Stromal cell of bone marrow (primary cell): ENCODE measurements at places on chromosomes 2 and 18.

DNA sequence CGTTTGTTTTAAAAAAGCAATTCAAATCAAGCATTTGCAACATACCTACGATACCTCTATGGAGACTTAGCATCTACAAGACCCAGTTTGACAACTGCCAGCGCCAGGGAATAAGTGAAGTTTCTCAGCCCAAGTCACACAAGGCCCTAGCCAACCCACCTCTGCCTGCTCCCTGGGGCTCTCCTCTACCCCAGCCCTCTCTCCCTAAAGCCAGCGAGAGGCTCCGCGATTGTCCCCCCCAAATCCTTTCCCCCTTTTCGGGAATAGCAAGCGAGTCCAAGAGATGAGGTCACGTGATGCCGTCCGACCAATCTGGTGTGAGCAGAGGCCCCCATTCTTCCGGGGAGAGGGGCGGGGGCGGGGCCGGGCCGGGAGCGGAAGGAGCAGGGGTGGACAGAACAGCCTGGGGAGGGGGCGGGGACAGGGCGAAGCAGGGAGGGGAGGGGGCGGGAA is 102.2 kb upstream of the RAB6C start:
- peak; percentile 73 for DNase-seq

DNA sequence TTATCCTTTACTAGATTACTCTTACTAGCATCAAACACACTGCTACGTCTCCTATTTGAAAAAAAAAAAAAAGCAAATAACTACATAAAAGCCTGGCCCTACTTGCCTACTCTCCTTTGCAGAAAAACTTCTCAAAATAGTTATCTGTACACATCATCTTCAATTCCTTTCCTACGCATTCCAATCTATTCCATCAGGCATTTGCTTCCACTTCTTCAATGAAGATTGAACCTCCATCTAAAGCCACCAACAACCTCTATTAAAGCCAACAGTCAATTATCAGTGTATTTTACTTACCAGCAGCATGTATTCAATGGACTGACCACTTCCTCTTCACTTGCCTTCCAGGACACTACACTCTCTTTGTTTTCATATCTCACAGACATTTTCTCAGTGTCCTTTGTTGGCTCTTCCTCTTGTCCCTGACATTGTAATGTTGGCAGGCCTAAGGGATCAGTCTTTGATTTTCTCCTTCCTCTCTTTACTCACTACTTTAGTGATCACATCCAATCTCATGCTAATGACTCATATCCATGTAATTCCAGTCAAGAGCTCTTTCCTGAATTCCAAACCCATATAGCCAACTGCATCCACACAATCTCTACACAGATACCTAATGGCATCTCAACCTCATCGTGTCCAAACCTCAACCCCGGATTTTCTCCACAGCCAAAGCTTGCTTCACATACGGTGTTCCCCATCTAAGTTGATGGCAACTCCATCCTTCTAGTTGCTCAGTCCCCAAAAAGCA is 131.3 kb downstream of the CCDC148 start:
- DNase-seq = peak; percentile 18

DNA sequence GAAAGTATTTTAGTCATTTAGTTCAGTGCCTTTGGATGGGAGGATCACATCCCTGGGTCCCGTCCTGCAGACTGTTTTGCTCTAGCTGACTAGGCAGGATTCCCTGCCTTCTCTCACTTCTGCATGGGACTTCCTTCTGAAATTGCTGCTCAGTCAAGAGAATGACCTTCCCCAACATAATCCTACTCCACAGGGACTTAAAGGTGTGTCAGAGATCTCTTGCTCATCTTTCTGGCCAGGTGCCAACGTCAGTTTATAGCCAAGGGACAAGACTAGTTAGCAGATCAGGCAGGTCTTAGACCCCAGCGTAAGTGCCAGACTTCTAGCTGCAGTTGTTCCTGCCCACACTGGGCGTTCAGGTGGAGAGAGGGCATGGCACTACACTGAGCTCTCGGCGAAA is 9.5 kb upstream of the IL1B start:
- no peak for DNase-seq

DNA sequence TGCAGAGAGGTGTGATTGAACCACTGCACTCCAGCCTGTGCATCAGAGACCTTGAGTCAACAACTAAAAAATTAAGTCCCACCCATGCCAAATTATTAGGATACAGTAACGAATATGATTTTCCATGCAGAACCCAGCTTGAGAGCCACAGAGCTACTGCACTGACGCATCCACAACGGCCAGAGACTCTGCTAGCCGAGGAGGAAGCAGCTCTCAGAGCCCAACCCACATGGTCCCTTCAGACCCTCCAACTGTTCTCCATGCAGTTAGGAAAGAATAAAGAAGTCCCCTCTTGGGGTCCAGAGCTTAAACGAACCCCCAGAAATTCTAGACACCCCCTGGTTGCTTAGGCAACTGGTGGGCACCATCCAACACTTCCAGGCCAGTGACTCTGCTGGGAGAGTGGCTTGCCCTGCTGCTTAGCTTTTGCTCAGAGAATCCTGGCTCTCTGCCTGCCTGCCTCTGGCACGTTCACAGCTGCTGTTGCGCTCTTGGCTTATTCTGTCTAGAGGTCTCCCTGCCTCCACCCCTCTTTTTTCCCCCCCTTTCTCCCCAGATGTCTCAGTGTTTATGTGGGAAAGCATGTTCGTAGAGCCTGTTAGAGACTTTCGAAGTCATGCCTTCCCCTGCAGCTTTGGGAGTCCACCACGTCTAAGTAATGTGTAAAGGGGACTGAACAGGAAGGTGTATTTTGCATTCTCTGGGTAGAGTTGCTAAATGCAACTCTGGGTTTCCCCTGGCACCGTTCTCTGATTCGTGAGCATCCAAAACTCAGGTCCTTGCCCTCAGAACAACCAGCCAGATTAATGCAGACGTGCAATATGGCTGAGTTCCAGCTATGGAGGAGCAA is 26.0 kb upstream of the SP3 start:
- DNase-seq = peak; percentile 80

DNA sequence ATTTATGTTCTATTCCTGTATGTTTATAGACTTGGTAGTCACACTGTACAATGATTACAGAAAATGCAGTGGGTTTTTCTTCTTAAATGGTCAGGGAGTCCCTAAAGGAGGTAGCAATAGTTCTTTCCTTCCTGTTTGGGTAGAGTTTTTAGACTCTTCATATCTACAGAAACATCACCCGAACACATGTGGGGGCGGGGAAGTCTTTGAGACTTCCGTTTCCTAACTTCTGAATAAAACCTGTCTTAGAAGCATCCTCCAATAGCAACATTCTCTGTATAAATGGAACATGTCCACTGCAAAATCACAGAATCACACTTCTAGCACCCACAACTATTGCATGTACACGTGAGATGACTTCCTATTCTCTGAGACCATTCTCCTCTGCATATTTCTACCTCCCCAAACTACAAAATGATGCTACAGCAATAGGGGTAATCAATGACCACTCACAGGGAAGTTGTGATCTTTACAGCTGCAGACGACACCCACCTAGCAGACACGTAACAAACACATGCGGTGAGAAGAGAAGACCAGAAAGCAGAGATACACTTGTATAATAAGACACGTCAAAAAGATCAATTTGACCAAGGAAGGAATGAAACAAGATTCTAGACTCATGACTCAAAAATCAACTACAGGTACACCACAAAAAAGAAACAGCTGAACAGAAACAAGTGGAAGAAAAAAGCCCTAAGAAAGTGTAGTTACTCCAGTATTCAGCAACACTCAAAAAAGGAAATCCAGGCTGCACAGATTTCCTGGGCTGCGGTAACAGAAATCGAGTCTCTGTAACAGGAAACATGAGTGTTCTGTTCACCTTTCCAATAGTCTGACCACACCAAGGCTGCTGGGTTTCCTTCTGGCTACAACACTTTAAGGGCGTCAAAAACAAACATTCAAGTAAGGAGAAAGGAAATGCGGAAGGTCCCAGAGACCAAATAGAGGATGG is 120.4 kb downstream of the ZNF516 start:
- DNase-seq = no peak

DNA sequence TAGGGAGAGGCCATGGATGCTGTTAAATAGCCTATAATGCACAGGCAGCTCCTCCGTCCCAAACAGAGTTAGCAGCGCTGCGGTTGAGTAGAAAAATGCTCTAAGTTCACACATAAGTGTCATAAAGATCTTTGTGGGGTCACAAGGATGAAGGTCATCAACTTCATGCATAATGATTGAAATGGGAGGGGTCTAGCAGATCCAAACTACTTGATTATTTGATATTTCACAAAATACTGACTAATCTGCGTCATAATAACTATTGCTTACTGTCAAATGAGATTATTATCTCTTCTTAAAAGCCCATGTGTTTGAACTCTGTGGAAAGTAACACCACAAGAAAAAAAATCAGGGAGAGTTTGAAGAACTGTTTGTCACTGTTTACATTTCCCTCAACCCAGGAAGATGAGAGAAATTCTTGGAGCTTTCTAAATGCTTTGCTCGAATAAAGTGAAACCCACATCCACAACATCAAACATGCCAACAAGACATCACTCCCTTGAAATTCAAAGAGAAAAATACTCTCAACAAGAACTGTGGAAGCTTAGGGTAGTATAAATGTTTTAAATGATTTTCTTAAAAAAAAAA is 50.5 kb upstream of the CREB1 start:
- no peak for DNase-seq

- no peak for DNase-seq
Measured at GRCh38 chr2:141380008-141380979, 750.5 kb downstream of the LRP1B start.

GRCh38 chr18:28574175-28574574 is 397.2 kb upstream of the CDH2 start:
- no peak for DNase-seq

- no peak for DNase-seq
Measured at GRCh38 chr2:26576565-26577441, 64.4 kb downstream of the CIB4 start.

GRCh38 chr2:52658598-52658997 is 1109.0 kb upstream of the CHAC2 start:
- DNase-seq = peak; percentile 40

GRCh38 chr2:34529965-34530364 is 930.9 kb upstream of the FAM98A start:
- DNase-seq = no peak

DNA sequence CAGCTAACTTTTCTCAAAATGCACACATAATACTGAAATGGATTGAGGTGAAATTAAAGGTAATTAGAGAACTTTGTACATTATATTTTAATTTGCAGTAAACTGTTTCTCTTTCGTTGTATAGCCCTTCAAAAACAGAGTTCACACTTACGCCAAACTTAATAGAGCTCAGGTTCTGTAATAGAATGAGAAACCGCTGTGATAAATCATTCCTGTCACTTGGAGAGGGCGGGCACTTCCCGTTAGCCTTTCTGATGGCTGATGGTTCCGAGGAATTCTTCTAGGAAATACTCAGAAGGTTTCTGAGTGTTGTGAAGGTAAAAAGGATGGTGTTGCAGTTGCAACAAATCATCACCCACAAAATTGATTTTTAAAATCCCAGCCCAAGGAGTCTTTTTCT is 155.8 kb upstream of the ALKAL2 start:
- no peak for DNase-seq

DNA sequence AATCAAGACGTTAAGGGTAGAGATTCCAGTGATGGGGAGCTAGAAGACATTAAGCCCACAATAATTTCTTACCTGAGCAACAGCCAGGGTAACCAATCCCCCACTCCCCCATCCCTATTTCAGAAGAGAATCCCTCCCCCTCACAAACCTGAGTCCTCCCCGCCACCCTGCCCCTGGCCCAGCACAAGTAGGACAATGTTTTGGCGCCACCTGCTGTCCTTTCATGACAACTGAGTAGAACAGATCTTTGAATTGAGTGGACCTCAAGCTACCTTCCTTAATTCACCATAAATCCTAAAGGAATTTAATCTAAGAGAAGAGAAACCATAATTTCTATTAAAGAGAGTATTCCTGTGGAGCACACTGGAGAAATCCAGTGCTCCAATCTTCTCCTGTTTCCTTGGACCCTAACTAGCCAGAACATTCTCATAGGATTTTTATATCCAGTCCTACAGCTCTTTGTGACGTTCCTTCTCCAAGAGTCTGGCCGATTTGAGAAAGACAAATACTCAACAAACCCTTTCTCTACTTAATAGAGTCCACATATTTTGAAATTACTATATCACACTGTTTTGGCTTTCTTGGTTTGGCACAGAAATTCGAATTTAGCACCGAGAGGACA is 41.1 kb downstream of the NHEJ1 start:
- peak; percentile 23 for DNase-seq

DNA sequence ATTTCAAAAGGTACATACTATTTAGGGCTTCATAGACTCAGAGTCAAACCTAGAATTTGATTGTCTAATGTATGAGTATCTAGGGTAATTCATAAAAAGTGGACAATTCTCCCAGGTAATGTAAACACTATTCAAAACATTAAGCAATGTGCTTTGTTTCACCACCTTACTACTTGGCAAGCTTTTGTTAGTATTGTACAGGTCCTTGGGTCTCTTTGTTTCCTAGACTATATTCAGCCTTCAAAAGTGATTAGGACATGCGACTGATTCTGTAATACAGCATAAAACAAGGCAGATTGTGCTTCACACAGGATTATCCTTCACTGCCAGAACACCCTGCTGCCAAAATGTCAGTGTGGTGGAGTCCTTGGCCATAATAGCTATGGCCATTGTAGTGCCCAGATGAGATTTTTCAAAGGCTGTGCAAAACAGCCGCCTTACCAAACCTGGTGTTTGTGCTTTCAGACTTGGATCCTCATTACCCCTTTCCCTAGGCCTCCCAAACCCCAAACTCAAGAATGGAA is 90.1 kb upstream of the CAVIN2 start:
- DNase-seq = no peak

- DNase-seq = peak; percentile 84
Measured at GRCh38 chr18:6546229-6546628, 131.5 kb upstream of the L3MBTL4 start.

GRCh38 chr2:9390991-9391390 is 32.3 kb downstream of the ITGB1BP1 start:
- DNase-seq = no peak

DNA sequence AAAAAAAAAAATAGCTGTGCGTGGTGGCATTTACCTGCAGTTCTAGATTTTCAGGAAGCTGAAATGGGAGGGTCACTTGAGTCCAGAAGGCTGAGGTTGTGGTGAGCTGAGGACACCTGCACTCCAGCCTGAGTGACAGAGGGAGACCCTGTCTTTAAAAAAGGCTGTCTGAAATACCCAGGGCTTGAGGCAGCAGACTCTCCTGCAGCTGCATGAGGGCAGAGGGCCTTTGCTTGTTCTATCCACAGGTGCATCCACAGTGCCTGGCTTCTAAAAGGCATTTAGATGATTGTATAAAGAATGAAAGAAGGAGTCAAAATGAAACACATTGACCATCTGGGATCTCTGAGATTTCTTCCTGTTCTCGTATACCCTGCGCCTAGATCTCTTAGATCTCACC is 152.9 kb downstream of the MGAT5 start:
- DNase-seq = no peak
